ENCODE measurements at places on chromosomes 6 and 20.

DNA sequence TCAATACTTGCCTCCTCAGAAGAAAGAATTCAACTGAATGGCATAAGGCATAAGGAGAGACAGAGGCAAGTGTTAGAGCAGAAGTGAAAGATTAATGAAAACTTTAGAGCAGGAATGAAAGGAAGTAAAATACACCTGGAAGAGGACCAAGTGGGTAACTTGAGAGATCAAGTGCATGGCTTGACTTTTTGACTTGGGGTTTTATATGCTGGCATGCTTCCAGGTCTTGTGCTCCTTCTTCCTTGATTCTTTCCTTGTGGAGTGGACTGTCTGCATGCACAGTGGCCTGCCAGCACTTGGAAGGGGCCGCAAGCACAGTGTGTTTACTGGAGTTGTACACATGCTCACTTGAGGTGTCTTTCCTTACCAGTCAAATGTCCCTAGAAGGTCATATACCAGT is 222.1 kb upstream of the UFL1 start:
- no peak for DNase-seq

DNA sequence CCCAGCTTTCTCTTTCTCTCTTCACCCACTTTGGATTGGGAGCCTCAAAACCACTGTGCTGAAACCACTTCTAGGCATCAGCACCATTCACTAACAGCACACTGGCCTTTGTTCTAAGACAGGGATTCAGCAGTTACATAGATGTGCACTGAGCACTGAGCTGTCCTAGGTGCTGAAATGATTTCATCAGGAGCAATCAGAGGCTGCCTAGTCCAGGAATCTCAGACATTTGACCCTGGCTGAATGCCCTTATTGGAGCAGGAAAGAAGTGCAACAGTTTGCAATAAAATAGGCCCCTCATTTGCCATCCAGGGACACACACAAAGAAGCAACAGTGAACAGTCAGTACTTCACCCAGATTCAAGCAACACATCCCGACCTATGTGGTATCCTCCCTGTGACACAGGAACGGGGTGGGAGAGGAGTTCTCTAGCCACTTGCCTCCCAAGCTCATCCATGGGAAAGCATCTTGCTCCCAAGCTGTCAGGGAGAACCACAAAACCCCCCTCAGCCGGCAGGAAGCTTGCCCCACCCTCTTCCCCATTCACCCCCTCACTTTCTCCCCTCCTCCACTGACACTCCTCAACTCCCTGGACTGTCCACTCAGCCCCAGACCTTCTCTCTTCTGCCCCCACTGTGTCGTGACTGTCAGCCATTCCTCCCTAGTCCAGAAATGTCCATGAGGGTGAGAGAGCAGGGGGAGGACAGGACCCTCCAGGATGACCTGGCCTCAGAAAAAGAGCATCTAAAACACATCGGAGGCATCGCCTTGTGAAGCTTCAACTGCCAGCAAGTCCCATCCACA is 304.4 kb downstream of the PREX1 start:
- no peak for DNase-seq

DNA sequence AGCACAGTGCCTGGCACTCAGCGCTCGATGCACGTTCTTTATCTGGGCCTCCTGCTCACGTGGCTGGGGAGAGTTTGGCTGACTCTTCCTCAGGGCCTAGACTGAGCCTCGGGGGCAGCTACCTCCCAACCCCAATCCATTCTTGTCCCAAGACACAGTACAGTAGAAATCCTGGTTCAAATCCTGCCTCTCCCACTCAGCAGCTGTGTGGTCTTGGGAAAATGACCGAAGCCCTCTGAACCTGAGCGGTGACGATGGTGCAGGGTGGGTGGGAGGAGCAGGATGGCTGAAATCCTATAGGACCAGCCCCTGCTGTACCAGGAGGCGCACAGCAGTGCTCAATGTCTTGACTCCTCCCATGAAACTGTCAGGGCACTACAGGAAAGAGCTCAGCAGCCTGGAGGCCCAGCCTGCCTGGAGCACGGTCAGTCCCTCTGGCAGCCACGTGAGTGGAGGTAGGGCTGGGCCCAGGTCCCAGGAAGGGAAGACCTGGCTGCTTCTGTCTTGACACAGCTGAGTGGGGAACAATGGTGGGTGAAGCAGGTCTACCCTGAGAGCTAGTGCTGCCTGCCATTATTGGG is 31.5 kb downstream of the PDRG1 start:
- no peak for DNase-seq

DNA sequence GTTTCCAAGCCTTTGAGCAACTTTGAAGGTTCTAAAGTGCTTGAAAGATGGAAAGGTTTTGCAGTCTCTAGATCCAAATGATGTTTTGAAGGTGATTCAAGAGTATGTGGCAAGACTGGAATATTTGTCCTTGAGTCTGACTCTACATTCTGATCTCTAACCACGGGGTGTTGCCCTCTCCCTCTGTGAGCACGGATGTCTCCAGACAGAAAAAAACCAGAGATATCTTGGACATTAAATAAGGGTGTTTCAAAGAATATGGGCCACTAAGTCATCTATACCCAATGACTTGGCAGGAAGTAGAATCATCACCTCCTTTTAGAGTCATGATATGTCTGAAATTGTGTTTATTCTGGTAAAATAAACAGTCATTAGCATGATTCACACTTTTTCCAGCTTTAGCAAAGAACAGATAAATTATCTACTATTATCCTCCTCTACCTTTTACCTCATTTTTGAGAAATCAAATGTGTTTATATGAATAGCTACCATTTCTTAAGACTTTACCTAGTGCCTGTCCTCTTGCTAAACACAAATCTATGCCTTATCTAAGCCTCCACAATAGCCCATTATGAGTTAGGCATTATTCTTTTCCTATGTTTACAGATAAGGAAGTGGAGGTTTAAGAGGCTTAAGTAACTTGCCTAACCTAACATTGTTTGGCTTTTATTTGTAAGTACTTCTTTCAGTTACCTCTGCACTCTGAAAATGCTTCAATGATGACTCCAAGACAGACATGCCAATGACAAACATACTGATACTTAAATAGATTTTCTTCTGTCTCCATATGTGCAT is 384.4 kb downstream of the BMP2 start:
- DNase-seq, result no peak

DNA sequence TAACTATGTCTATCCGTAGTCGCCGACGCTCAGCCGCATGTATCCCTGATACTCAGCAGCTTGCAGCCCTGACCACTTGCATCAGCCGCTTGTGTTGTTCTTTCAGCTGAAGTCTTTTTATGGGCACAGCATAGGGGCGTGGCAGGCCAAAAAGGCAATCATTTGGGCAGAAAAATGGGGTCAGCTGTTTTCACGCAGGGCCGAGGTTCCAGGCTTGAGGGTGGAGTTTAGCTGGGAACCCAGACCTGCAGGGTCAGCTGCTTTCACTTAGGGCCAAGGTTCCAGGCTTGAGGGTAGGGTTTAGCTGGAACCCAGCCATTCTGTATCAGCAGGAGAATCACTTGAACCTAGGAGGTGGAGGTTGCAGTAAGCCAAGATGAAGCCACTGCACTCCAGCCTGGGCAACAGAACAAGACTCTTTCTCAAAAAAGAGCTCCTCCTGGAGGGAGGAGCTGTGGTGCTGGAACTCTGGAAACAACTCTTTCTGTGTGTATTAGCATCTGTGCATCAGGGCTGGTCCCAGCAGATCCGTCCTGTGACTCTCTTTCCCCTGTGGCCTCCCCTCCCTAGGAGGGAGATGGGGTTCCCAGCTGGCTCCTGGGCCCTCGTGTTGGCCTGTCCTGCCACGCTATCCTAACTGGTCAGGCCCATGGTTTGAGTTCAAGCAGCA is 56.9 kb upstream of the PRND start:
- DNase-seq, result no peak

DNA sequence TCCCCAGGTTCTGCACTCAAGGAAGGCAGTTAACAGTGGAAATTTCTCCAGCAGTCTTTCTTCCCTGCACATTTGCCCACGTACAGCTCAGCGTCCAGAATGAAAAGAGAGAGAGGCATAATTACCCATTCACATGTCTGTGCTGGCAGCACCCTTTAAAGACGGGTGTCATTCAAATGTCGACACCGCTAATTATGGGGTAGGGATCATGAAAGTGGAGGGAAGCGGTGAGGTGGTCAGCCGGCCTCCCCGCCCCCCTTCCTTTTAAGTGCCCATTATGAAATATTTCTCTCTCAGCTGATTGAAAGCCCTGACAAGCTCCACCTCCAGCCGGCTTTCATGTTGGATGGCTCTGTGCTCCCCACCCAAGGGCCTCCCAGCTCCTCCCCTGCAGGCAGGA is 246.1 kb downstream of the BMP7 start:
- no peak for DNase-seq

- DNase-seq, result no peak
Observed at GRCh38 chr20:14477125-14477524, 139.7 kb upstream of the FLRT3 start.

DNA sequence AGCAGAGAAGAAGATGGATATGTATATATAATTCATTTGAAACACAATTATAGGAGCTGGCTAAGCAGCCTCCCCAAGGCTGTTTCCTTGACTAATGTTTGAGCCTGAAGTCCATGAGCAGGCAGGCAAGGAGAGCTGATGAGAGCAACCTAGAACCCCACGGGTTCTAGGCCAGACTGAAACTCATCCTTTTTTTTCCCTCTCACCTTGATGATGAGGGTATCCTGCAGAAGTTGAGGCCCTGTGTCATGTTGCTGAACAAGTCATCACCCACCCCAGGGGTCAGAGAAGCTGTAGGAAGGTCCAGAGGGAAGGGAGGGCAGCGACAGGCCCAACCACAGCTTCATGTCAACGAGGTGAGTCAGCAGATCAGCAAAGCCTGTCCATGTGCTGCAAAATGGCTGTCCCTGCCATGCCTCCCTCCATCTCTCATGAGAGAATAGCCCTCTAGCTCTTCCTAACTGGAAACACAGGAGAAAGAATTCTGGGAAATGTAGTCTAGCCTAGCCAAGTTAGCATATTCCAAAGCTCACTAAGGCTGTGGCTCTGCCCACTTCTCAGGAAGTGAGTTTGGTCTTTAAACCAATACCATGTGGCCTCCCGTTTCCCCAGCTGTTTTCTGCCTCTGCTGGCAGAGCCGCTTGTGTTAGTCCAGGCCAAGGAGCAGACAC is 91.3 kb upstream of the DTNBP1 start:
- DNase-seq, result no peak

- DNase-seq, result no peak
Observed at GRCh38 chr20:64113444-64113775, 6.0 kb upstream of the NPBWR2 start.

DNA sequence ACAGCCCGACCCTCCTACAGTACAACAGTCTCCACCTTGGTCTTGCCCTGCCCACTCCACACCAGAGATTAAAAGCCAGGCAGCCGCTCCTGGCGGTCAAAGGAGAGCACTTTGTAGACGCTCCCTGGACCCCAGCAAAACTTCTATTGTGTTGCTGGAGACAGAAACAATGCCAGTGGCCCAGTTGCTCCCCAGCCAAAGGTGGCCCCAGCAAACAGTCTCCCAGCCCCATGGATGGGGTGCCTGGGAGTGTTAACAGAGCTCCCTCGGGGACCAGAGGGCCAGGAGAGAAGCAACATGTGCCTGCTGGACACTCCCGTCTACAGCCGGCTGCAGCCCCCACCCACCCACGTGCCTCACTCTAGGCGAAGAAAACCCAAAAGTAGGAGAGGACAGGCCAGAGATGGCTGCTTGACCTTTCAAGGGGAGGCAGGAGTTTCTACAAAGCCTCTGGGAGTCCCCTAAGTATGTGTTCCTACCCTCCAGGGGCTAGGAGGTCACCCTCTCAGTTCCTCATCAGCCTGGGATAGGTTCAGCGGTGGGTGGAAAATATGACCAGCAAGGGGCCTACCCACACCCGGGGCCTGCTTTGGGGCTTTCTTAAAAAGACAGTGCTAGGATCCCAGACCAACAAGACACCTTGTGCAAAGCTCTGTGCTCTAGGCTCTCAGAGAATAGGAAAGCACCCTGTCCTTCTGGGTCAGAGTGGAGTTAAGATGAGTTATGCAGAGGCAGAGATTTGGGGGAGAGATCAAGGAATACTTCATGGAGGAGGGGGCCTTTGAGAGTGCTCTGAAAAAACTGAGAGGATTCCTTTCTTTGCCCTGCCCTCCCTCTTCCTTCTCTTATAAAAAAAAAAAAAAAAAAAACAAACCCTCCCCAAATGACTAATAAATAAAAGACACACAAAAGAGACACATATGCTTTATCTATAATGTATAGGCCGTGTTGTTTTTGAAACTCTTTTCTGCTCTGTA is 19.0 kb upstream of the PREX1 start:
- DNase-seq, result no peak

GRCh38 chr6:71385111-71385822 is 96.7 kb downstream of the OGFRL1 start:
- no peak for DNase-seq

DNA sequence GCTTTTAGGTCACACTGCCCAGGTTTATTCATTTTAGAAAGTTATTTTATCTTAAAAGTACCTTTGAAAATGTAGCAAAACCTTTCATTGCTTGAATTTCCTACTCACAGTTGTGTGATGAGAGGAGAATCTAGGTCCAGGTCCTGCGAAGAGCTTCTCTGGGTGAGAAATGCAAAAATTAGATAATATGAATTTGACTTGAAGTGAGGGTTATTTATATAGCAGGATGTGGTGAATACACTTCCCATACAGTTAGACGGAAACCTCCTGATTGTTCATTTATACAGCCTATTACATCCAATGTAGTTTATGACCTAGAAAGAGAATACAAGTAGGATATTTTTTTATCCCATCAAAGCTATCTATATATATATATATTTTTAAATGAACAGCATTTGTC is 30.5 kb downstream of the CDKAL1 start:
- no peak for DNase-seq

- no peak for DNase-seq
Observed at GRCh38 chr6:65900928-65901327, 193.9 kb upstream of the EYS start.

DNA sequence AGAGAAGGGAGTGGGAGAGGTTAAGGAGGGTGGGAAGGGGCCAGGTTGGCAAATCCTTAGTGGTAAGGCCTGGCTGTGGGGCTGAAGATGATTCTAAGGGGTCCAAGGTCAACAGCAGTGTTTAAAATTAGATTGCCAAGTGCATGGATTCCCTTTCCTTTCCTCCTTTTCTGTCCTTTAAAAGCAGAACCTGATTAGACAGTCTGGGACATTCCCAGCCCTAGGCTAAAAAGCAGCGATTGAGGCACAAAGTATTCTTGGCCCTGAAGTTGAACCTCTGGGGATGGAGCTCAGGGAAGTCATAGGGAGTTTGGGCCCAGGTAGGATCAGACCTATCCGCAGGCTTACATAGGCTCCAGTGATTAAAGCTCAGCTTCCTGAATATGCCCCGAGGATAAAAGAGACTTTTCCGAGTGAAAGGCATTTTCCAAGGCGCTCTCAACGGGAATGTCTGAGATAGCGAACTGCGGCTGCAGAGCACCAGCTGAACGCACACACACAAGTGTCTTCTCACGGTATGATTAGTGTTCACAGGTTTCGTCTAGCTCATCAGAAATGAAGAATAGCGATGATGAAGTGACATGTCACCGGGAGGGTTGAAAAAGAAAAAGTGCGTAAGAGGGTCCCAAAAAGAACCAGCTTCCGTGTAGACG is 787 bp upstream of the CARMIL1 start:
- DNase-seq, result no peak

- no peak for DNase-seq
Observed at GRCh38 chr6:56555438-56555872, 87.2 kb downstream of the DST start.

Measured in stimulated activated CD8-positive, alpha-beta memory T cell treated with anti-CD3 and anti-CD28 coated beads, Interleukin-2, amount 100 ng/mL, for 1 hour (primary cell).